Foreskin keratinocyte (primary cell): ENCODE measurements at places on chromosomes 12 and 14. TPM values are rescaled to one million over a fixed set of nuclear protein-coding genes. Genes with fewer than 3 reads are reported as not detected.

The ALX1 gene
- not detected in 2 replicates for total RNA-seq

GRCh38 chr14:33254342-33254741, 315.7 kb downstream of the NPAS3 start:
- no peak for DNase-seq

The ADAMTS20 gene
- not detected in 2 replicates for total RNA-seq

- no peak for DNase-seq
Observed at GRCh38 chr14:77027538-77028383, 747 bp downstream of the IRF2BPL start.

- DNase-seq, result no peak
Observed at GRCh38 chr14:30330445-30330844, 228.5 kb upstream of the G2E3 start.

The SUDS3 gene
- 32.7 and 32.8 TPM in 2 replicates for total RNA-seq

GRCh38 chr12:47949441-47950341, 13.7 kb upstream of the TMEM106C start:
- peak; percentile 87 for DNase-seq

The RPS6KA5 gene
- 2.4 and 3.1 TPM in 2 replicates for total RNA-seq

- DNase-seq, result no peak
Observed at GRCh38 chr12:40032433-40033241, 73.2 kb downstream of the SLC2A13 start.

DNA sequence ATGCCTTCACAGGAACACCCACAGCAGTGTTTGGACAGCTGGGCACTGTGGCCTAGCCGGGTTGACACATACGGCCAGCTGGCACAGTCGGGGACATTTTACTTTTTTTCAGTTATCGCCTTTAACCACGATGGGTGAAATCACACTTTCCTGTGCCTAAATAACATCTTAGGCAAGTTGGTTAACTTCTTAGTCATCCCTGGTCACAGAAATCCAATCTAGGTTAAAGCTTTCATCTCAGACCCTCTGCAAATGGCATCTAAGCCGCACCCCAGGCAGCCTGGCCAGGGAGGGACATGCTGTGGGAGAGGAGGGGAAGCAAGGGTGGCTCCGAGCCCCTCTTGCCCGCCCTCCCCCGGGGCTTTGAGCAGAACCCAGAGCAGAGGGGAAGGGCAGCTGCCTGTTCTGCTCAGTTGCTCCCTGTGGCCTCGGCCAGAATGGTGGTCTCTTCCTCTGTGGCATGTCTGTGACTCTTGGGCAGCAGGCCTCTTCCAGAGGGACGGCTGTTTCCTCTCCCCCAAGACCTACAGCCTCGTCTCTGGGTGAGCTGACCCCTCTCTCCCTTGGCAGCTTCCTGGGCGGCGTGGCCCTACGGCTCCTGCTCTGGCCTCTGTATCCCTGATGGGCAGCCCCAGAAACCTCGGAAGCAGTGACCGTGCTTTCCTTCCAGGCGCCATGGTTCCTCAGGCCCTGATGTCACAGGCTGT, 85.4 kb upstream of the DYNC1H1 start:
- no peak for DNase-seq

The IQSEC3 gene
- not detected in 2 replicates for total RNA-seq

GRCh38 chr14:49992901-49993339, 100.0 kb downstream of the ARF6 start:
- no peak for DNase-seq

The AKAP6 gene
- total RNA-seq, result 2.2 and 2.5 TPM in 2 replicates

The EIF2S3B gene
- 0.54 and 9.3 TPM in 2 replicates for total RNA-seq

The PTCSC3 gene
- not detected in 2 replicates for total RNA-seq

GRCh38 chr14:24483604-24484252, 24.3 kb downstream of the CMA1 start:
- DNase-seq, result no peak

The CFAP251 gene
- total RNA-seq, result 44.5 and 52.1 TPM in 2 replicates
